ENCODE measurements at places on chromosomes 5 and 9.

GRCh38 chr5:169527863-169528262 is 55.7 kb upstream of the SPDL1 start:
- no peak for DNase-seq

DNA sequence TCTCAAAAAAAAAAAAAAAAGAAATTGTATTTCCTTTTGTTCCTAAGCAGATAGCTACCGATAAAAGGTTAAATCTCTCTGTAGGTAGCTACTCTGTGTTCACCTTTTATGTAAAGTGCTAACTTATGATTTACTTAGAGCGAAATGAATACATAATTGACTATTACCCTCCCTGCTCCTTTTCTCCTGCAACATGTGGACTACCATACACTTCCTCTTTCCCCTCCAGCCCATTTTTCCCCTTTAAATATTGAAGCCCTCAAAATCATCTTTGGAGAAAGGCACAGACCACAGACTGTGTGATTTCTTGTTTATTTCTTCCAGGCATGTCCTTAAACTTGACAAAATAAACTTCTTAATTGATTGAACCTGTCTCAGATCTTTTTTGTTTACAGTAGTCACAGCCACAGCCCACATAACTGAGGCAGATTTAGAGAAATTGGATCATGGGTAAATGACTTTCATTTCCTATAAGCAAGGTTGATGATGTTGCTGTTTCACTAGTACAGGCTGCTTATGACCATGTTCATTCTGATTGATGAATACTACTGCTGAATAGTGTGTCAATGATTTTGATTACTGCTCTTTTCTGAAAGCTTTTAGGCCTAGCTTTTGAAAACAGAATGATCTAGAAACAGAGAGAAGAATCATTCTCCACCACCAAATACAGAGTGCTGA is 59.2 kb downstream of the PHAX start:
- no peak for DNase-seq

- DNase-seq, result no peak
Measured at GRCh38 chr9:134324359-134325095, 1.7 kb upstream of the RXRA start.

DNA sequence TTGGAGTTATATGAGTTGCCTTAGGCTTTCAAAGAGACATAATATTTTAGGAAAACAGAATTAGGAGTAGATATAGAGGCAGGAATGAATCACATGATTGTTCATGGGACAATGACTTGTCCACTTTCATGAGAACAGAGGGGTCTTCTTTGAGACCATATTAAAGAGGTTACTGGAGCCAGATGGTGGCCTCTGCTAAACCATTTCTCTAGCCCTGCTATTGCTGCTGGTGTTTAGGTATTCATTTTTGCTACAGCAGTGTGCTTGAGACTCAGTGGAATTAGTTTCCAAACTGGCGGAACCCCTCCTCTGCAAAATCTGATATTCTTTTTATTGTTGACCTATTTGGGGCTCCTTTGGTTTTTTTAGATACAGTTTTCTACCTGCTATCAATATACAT is 31.3 kb downstream of the GRAMD2B start:
- DNase-seq, result no peak

DNA sequence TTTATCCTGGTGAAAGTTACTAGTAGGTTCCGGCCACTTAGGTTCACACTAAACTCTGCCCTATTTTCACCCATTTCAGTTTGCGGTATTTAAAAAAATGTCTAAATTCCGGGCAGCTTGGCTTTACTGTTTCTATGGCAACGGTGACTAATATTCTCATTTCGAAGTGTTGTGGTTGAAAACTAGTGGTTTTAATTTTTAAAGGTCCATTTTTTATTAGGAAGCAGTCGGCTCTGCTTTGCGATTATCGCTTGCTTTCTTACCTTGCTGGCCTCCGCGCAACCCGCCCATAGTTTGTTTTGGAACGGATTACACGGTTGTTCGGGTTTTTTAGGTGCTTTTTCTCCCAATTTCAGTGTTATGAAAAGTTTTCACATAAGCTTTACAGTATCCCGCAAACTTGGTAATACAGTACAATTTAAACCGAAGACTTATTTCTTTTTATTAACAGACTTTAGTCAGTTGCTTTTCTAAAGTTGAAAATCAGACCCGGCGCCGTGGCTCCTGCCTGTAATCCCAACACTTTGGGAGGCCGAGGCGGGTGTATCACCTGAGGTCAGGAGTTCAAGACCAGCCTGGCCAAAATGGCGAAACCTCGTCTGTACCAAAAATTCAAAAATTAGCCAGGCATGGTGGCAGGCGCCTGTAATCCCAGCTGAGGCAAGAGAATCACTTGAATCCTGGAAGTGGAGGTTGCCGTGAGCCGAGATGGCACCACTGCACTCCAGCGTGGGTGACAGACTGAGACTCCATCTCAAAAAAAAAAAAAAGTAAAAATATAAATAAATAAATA is 1.6 kb downstream of the KDM4C start:
- DNase-seq, result no peak

DNA sequence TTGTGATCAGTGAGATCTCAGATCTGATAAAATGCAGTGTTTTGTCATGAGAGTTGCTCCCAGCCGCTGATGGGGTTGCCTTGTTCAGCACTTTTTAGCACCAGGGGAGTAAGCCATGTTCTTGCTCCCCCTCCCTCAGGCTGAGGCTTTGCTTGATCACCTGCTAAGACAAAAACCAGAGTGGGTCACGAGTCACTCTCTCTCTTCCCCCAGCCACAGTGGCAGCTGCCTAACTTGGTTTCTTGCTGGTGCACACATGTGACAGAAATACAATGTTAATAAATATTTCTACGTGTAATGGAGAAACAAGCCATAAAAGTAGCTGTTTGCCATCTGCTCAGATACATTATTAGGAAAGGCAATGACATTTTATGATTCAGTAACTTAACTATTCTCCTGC is 212.4 kb upstream of the DMRT1 start:
- no peak for DNase-seq

DNA sequence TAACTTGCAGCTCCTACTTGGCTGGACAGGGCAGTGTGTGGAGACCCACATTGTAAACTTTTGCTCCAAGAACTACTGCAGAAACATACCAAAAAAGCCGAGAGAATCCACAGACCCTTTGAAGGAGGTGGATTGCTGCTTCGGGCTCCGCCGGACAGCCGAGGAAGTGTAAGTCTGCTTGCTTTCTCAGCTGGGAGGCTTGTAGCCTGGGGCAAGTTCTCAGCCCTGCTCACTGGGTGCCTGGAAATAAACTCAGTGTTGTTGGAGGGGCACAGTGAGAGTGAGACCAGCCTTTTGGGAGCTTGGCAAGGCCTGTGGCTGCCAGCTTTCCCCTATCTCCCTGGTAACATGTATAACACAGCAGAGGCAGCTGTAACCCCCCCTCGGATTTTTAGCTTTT is 215.6 kb downstream of the SYK start:
- DNase-seq, result no peak

GRCh38 chr5:171157276-171157675 is 151.8 kb upstream of the TLX3 start:
- DNase-seq, result no peak

- DNase-seq, result no peak
Measured at GRCh38 chr5:64637837-64638443, 52.4 kb upstream of the SHISAL2B start.

GRCh38 chr5:127340606-127341005 is 50.0 kb downstream of the MEGF10 start:
- no peak for DNase-seq

DNA sequence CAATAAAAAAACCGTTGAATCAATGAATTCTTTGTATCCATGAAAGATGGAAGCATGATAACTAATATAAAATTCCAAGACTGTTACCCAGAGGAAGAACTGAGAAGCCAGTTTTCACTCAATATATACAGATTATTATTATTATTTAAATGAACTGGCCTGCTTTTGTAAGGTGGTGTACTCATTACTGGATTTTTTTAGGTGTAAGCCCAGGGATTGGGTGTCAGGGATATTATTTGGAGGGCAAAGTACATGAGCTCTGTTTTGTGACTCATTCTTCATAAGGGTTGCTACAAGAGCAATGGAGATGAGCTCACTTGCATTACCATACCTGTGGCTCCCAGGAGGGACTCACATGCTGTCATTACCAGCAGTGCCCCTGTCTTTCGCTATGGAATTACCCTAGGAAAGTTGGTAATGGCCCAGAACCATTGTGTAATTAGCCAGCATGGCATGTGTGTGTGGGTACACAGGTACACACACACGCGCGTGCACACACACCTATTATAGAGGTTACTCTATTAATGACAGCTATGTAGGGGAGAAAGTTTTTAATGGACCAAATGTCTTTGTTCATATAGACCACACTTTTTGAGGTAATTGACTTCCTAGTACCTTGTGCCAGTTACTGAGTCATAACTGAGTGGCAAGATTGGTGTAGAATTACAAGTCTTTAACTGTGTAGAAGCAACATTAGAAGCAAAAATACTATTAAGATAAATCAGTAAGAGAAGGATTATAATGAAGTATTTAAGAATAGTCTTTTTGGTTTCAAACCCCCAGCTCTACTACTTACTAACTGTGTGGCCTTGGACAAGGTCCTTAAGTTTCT is 143.4 kb downstream of the GDNF start:
- DNase-seq, result no peak

DNA sequence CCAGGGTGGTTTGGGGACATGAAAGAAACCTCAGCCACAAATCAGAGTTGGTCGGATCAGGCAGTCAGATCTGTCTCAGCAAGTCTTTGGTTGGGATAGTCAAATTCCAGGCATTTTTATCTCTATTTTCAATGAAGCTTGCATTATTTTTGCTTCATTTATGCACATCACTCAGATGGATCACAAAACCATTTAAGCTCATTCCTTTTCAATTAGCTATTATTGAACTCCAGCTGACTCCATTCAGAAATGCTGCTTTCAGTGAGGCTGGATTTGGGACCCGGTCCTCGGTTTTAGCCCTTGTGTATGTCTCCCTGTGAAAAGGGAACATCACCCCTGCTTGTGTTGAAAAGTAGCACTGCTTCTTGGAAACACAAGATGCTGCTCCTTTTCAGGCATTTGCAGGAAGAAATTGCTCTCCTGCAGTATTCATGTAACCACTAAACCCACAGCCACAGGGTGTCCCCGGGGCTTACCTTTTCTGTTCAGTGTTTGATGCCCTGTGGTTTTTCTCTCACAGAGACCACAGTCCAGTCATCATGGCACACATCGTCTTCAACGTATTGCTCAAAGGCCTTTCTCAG is 232.9 kb downstream of the NFIB start:
- DNase-seq, result no peak

DNA sequence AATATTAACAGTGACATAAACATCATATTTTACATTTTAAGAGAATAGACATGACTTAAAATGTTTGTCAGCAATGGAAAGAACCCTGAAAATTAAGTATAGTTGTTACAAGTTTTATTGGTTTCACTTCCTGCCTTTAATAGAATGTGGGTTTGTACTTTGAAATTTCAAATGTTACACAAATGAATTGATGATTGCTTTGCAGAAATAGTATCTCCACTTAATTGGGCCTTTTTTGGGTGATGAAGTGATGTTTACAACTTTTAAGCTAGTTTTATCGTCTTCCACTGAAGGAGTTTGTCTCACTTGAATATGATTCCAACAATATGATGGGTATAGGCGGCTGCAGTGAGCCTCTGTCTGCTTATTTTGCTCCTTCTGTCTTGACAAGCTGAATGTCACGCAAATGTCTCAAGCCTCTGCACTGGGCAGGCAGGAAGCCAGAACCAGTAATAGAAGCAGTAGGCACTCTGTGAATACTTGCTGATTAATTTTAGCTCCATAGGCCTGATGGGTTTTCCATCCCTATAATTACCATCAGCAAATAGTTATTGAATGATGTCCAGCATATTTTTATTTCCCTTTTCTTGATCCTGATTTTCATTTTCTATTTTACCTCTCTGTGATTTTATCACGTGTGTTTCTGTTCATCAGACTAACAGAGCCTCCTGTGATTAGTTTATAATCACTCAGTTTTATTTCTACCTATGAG is 10.6 kb upstream of the NR3C1 start:
- no peak for DNase-seq

- DNase-seq, result no peak
Measured at GRCh38 chr5:165631235-165631634, 2125.8 kb downstream of the MAT2B start.

DNA sequence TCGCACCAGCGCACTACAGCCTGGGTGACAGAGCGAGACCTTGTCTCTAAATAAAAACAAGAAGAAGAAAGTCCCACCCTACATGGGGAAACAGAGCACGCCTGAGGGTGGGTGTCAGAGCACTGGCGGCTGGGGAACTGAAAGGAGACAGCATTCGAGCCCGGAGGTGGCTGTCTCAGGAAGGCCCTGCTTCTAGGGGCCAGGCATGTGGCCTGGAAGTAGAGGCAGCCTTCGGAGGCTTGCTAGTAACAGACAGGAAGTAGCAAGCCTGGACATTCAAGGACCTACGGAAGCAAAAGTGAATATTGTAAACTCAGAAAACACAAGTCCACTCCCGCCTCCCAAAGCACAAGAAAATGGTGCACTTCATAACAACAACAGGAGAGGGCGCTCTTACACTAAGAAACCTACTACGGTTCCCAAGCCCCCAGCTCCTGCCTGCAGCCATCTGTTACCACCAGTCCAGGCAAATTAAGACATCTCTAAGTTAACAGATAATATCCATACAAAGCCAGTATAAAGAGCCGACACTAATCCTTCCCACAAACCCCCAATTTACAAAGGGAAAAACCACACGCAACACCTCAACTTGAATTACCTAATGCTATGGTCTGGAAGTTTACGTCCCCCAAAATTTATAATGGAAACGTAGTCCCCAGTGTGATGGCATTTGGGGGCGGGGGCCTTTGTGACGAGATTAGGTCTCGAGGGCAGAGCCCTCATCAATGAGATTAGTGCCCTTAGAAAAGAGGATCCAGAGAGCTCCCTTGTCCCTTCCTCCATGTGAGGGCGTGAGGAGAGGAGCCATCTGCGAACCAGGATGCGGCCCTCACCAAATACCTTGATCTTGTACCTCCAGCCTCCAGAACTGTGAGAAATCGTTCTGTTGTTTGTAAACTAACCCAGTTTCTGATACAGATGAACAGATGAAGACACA is 7.7 kb downstream of the RASGEF1C start:
- no peak for DNase-seq

DNA sequence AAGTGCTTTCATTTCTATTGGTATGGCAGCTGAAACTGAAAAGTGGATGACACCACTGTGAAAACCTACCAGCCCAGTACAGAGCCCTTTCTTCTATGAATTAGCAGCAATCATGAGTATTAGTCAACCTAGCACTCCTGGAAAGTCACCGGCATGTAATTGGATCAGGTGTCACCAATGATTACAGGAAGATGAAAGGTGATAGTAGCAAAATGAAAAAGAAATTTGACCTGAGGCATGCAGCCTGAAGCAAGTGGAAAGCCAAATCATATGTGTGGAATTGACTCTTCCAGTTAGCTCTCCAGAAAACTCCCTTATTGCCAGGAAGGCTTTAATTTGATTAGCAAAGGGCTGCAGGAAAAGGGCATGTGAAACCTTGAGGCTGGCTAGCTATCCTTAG is 81.2 kb upstream of the NAA35 start:
- DNase-seq, result no peak

DNA sequence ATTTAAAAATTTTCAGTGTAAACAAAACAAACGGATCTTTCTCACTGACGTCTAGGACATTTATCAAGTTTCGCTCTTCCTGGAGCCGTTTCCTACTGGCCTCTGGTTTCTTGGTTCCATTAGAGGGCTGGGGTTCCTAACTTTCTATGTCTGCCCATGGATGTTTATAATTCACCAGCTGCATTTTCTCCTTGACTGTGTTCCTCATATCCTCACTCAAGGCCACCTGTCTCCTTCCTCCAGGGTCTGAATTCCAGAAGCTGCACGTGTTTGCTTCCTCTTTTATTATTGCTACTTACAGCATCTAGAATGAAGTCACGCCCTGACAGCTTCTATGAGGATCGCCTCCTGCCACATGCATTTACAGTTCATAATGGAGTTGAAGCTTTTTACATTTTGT is 74.1 kb upstream of the BASP1 start:
- DNase-seq, result no peak

GRCh38 chr9:103755986-103756385 is 338.1 kb upstream of the SMC2 start:
- no peak for DNase-seq

Measured in stimulated activated CD8-positive, alpha-beta memory T cell treated with anti-CD3 and anti-CD28 coated beads, Interleukin-4, amount 100 ng/mL, for 4 hours (primary cell).